ENCODE measurements at places on chromosomes 11 and 22.
A peak's percentile ranks its signal among the peaks of the same experiment; 100 is the strongest.

- no peak for DNase-seq
These were observed 112.3 kb downstream of the ADAMTS15 start for GRCh38 chr11:130560781-130561109.

GRCh38 chr22:39148727-39149535 lies 3.5 kb downstream of the CBX7 start:
- DNase-seq, result peak; percentile 82

DNA sequence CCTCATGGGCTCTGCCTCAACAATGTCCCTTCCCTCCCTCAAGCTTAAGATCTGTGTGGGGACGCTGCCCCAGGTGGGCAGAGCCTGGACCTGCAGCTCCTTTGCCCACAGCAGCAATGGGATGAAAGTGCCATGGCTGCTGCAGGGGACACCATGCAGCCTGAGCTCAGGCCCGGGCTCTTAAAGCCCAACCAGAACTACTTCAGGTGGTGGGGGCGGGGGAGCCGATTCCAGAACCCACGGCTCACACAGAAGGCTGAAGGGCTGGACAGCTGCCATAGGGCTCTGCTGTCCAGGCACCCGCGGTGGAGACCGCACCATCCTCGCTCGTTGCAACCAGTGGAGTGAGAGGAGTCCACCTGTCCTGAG lies 12.5 kb downstream of the CHID1 start:
- no peak for DNase-seq

- DNase-seq, result peak; percentile 83
These were observed 716 bp upstream of the DDB2 start for GRCh38 chr11:47213950-47214565.
